ENCODE measurements at places on chromosomes 5 and 9. TPM values are rescaled to one million over a fixed set of nuclear protein-coding genes. Genes with fewer than 3 reads are reported as not detected.

DNA sequence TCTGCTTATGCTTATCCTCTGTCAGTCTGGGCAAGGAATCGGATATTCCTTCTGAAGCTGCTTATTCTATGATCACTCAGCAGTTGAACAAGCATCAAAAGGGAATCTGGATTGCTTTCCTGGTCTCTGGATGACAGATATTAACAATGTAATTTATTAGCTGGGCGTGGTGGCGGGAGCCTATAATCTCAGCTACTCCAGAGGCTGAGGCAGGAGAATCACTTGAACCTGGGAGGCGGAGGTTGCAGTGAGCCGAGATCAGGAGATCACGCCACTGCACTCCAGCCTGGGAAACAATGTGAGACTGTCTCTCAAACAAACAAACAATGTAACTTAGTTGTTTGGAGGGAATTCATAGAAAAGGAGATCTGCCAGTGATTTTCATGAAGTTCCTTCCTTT lies 45.4 kb downstream of the DMRT1 start:
- no peak overlapping the region for H3K27ac ChIP-seq
- no peaks in the 10 kb centered on the region for H3K36me3 ChIP-seq
- H3K4me1 ChIP-seq, result no peaks in the 10 kb centered on the region
- no peak overlapping the region for H3K4me3 ChIP-seq

DNA sequence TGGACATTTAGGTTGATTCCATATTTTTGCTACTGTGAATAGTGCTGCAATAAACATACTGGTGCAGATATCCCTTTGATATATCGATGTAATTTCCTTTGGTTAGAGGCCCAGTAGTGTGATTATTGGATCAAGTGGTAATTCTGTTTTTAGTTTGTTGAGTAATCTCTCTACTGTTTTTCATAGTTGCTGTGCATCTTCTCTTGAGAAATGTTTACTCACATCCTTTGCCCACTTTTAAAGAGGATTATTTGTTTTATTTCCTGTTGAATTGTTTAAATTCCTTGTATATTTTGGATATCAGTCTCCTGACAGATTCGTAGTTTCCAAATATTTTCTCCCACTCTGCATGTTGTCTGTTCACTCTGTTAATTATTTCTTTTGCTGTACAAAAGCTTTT lies 352.6 kb upstream of the TARS1 start:
- H3K36me3 ChIP-seq, result no peaks in the 10 kb centered on the region
- no peak overlapping the region for H3K27ac ChIP-seq
- H3K4me3 ChIP-seq, result no peak overlapping the region

- H3K4me1 ChIP-seq, result no peaks in the 10 kb centered on the region
- H3K27me3 ChIP-seq, result no peaks in the 10 kb centered on the region
- no peak for DNase-seq
- H3K4me3 ChIP-seq, result no peak overlapping the region
- H3K27ac ChIP-seq, result no peak overlapping the region
Measured at GRCh38 chr5:153901449-153901848, 137.3 kb downstream of the FAM114A2 start.

GRCh38 chr9:33304362-33304761 lies 14.0 kb downstream of the NFX1 start:
- H3K36me3 ChIP-seq, result peaks cover 93% of the 10 kb centered on the region
- DNase-seq, result no peak
- H3K4me1 ChIP-seq, result peaks cover 23% of the 10 kb centered on the region
- no peaks in the 10 kb centered on the region for H3K27me3 ChIP-seq

- peak overlapping the region; percentile 35 for H3K4me3 ChIP-seq
- no peaks in the 10 kb centered on the region for H3K36me3 ChIP-seq
- H3K27ac ChIP-seq, result peak overlapping the region; percentile 92
- H3K27me3 ChIP-seq, result no peaks in the 10 kb centered on the region
- peaks cover 40% of the 10 kb centered on the region for H3K4me1 ChIP-seq
Measured at GRCh38 chr5:140261403-140262171, 41.3 kb downstream of the PFDN1 start.

GRCh38 chr5:135211083-135211790 lies 177.2 kb upstream of the PITX1 start:
- H3K36me3 ChIP-seq, result no peaks in the 10 kb centered on the region
- H3K27me3 ChIP-seq, result no peaks in the 10 kb centered on the region
- peaks cover 38% of the 10 kb centered on the region for H3K4me1 ChIP-seq

DNA sequence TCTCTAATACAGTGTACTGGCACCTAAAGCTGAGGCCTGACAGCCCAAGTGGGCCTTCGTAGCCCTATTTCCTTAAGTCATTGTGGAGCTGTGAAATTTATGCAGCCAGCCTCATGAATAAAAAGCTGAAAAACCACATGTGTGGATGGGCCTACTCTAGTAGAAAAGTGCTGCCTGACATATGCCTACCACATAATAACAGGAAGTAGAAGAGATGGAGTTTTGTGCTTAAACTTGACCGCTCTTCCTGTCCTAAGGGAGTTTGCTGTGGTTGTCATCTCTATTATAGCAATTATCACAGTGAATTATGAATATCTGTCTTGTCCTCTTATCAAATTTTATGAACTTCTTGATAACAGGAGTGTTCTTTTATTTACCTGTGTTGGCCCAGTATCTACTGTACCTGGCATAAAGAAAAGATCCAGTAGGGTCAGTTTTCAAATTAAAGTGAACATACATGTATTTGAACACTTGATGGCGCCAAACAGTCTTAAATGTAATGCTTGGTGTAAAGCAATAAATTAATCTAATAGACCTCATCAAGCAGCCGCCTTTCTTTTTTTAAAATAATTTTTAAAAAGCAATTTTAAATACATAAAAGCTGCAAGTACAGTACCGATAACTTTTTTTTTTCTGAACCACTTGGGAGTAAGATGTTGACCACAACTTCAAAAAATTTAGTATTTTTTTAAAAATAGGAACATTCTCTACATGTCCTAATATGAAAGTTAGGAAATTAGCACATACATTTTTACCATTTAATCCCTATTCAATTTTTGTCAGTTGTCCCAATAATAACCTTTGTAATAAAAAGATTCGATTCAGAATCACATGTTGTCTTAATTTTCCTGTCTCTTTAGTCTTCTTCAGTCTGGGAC lies 51.0 kb downstream of the FKTN start:
- no peak overlapping the region for H3K4me3 ChIP-seq
- H3K27me3 ChIP-seq, result no peaks in the 10 kb centered on the region
- no peak overlapping the region for H3K27ac ChIP-seq

- no peaks in the 10 kb centered on the region for H3K27me3 ChIP-seq
- no peak for DNase-seq
- no peak overlapping the region for H3K4me3 ChIP-seq
- peak overlapping the region; percentile 92 for H3K27ac ChIP-seq
Measured at GRCh38 chr5:150675069-150675468, 14.0 kb downstream of the MYOZ3 start.

DNA sequence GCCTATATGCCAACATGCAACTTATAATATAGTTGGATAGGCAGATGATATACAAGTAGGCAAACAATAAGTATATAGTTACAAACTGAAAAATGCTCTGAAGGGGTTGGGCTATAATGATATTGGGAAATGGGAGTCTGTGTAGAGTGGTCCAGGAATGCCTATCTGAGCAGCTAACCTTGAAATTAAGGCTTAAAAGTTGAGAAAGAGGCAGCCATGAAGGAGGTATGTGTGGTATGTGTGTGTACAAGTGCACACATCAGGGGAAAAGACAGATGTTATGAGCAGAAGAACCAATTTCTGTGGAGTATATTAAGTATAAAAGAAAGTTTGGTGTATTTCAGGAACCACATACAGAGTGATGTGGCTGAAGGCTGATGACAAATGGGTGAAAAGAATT lies 154.9 kb upstream of the PAPPA start:
- H3K27ac ChIP-seq, result no peak overlapping the region
- DNase-seq, result no peak
- no peaks in the 10 kb centered on the region for H3K36me3 ChIP-seq
- H3K4me1 ChIP-seq, result peaks cover 16% of the 10 kb centered on the region

C9orf153 gene
- 0.13 TPM for total RNA-seq

SPINK14 gene
- total RNA-seq, result not detected

TAF1L gene
- not detected for total RNA-seq

DOCK2 gene
- total RNA-seq, result 3.9 TPM

IRX4 gene
- not detected for total RNA-seq

EIF4E1B gene
- not detected for total RNA-seq

All from psoas muscle (tissue), 8 donors.